ENCODE measurements at places on chromosomes 2 and 18.

DNA sequence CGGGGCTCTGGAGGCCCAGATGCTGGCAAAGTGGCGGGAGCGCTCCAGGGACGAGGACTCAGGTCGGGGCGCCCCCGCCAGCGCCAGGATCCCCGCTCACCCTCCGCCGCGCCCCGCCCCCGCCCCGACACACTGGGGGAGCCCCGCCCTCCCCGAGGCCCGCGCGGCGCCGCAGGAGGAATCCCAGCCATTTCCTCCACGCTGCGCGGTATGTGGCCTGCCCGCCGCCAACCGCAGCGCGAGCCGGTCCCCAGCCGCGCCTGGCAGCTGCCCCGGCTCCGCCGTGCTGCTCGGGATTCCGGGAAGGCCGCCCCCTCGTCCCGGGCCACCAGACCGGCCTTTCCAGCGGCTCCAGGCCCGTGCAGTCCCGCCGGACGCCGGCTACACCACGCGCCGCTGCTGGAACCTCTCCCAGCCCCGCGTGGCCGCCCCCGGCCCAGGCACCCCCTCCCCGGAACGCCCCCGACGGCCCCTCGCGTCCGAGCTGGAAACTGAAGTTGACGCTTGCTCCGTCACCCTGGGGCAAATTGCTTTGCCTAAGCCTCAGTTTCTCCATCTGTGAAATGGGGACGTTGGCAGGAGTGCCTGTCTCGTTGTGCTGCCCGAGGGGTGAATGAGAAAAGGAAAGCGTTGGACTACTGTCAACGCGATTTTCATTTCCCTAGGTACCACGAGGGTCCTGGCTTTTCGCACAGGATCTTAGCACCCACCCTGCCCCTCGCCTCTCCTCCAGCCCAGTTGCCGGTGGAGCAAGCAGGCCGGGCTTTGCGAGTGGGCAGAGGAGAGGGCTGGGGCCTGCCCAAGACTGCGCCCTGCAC lies 53.6 kb downstream of the PKDCC start:
- peak; percentile 61 for DNase-seq

DNA sequence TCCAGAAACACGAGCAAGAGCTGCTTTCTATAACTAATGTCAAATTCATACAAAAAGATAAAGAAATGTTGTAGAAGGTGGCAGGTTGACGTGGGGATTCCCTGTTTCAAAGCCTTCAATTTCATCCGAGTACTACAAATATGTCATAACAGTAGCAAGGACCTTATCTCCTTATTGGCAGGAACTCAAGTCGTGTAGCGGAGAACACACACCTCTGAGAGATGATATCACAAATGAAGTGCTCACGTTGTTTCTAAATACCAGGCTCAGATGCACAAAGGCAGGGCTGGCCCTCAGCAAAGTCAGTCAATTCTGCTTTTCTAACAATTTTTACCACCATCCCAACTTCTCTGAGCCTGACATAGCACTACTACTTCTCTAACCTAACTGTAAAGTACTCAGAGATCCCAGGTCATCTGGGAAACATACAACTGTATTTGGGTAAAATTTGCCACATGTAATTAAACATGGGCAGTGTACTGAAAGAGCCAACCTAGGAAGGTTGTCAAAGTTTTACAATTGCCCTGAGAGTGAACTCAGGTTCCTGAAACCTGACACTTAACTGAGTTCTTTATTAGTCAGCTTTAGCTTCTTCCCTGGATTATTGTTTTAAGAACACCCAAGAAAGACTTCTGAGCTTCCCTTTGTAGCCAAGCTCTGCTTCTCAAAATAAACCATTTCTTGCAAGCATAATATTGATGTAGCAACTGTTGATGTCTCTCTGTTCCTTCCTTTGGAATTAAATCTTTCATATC lies 813.7 kb upstream of the ACVR2A start:
- no peak for DNase-seq

GRCh38 chr2:16622399-16622968 lies 43.1 kb downstream of the CYRIA start:
- DNase-seq: no peak

GRCh38 chr2:22897428-22897827 lies 487.6 kb upstream of the KLHL29 start:
- no peak for DNase-seq

- no peak for DNase-seq
Observed at GRCh38 chr2:190408538-190409271, 550 bp downstream of the MFSD6 start.

DNA sequence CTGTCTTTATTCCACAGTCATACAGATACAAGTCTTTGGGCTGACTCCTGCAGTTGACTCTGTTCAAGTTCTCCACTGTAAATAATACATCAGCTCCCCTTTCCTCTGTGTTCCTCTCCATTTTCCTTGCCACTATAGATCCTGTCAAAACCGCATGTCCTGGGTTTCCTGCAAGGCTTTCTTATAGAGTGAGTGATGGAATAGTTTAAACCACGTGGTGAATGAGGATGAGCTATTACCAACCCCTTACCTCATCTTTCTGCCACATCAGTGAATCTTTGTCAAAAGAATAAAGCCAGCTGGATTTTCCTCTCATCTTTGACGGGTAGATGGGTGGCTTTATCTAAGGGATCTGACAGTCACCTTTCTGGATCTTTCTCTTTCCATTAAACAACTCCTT lies 3.9 kb upstream of the GALNT14 start:
- DNase-seq: no peak

- no peak for DNase-seq
Observed at GRCh38 chr2:238475034-238475433, 48.3 kb downstream of the ASB1 start.

GRCh38 chr2:233519787-233520611 lies 46.6 kb downstream of the USP40 start:
- DNase-seq: no peak

DNA sequence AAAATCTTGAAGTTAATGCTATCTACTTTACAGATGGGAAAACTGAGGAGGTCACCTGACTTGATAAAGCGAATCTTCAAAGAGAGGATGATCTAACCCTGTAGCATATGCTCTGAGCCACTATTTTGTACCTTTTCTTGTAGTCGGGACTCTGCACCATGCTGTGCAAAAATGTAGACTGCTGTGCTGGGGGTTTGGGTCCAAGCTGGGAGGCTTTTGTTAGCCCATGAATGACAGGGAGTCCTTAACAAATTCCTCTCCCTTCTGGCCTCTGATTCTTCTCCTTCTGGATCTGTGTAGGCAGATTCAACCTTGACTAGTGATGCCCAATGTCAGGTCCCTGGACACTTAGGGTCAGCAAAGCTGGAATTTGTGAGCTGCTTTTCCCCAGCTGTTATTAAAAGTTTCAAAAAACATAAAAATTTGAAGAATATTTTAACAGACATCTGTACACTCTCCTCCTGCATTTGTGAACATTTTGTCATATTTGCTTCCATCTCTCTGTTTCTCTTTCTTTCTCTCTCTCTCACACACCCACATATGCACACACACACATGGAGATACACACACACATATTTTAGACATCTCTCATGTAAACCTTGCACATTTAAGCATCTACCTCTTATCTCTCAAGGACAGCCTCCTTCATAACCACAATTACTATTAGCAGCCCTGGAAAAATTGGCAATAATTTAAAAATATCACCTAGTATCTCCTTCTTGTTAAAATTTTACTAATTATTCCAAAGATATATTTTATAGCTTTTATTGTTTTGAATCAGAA lies 335.0 kb upstream of the TRIB2 start:
- DNase-seq: no peak

- no peak for DNase-seq
Observed at GRCh38 chr18:2326999-2327398, 244.3 kb downstream of the METTL4 start.

GRCh38 chr2:32963941-32964340 lies 17.2 kb downstream of the LTBP1 start:
- no peak for DNase-seq

DNA sequence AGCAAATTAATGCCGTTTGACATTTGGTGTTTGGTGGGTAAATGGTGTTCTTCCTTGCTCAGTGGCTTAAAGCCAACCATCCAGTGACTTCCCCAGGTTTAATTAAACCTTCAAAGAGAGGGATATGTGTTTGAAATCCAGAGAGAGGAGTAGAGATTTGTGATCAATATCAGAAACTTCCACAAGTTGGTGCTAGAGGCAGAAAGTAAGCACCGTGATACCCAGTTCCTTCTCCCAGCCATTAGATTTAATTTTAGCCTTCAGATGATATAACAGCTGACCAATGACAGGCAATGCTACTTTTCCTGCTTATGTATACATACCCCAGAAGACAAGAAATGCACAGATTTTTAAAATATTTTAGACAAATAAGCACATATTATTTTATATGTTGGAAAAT lies 398.5 kb downstream of the CDH2 start:
- DNase-seq: no peak

DNA sequence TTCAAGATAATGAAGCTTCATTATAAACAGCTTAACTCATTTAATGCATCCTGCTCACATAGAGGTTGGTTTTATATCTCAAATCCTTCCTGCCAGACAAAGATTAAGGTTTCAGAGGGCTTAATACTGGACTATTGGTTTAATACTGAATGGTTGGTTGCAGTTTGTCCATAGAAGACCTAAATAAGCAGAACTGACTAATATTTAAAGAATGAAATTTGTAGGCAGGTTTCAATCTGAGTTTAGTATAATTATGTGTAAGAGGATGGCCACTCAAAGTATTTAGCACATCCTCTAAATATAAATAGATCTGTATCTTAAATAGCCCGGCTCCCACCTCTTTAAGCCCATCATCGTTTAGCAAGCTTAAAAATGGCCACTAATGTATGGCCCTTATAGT lies 92.5 kb downstream of the EPB41L5 start:
- DNase-seq: no peak

DNA sequence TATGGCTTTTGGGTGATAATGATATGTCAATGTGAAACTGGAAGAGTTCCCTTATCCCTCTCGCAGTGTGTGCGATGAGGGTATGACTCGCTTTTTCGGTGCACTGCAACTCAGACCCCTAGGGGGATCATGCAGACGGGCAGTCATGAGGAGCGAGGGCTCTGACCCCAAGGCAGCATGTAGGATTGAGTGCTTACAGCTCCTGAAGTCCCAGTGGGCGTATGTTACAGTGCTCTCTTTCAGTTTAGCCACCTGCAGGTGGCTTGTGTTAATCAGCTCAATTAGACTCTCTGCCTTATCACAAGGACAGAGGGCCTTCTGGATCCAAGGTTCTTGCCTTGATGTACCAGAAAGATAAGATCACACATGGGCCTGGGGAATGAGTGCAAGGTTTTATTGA lies 1269.9 kb upstream of the GYPC start:
- DNase-seq: no peak

- no peak for DNase-seq
Observed at GRCh38 chr2:109271920-109272319, 142.9 kb downstream of the SH3RF3 start.

DNA sequence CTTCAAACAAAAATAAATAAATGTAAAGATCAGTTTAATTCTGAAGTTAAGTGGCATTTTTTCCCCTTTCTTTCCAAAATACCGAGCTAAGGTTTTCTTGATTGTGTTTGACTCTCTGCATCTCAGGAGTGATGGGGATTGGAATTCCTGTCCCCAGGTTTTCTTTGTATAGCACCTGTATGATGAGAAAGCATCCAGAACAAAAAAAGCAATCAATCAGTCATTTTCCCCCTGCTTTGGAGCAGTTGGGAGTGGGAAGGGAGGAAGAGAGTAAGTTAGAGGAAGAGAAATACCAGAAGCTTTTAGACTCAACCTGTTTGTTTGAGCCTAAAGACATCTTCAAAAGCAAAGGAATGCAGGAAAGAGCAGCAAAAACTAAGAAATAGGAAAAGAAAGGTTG lies 88.5 kb downstream of the RIF1 start:
- no peak for DNase-seq

GRCh38 chr2:37629529-37629928 lies 41.9 kb downstream of the CDC42EP3 start:
- no peak for DNase-seq

DNA sequence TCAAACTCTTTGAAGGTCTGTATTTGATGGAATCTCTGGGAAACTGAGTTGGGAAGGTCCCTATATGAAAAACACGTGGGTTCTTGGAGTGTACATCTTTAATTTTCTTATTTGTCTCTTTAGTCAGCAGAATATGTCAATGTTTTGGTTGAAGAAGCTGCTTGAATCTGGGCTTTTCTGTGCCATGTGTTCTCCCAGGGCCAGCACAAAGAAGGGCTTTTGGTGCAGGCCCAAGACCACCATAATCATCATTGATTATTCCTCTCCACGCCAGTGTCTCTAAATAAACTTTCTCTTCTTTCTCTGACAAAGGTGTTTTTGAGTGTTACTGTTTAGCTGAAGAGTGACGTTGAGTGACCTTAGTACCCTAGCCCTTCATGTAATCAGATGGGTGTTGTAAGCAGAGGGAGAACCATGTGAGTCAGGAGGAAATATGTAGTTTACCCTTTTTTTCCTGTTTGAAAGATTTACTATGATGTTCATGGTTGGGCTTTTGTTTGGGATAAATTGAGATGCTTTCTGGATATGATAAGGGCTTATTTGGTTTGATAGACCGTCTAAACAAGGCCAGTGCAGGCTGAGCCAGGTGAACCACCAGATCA lies 11.6 kb upstream of the TNP1 start:
- no peak for DNase-seq

DNA sequence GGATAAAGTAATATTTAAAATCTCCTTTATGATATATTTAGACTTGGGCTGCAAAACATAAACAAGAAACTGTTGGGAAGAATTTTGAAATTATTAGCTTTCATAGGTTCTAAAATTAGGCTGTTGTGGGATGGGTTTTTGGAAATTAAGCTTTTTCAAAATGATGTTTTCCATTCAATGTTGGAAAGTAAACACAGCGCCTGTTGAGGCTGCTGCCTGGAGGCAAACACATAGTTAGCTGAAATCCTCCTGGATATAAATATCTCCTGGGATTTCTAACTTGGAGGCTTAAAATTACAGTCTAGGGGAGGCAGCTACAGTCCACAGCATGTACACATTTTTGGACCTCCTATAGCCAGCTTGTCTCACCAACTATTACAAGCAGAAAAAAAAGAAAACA lies 197.3 kb downstream of the DCC start:
- no peak for DNase-seq

- no peak for DNase-seq
Observed at GRCh38 chr2:198476007-198476406, 671.6 kb downstream of the PLCL1 start.

- no peak for DNase-seq
Observed at GRCh38 chr2:100524331-100524730, 38.5 kb upstream of the PDCL3 start.

Data from activated B cell treated with CpG ODN at 0.5 μM for 24 hours (primary cell).